Activated CD4-positive, alpha-beta memory T cell treated with anti-CD3 and anti-CD28 coated beads, Interleukin-2, amount 10 ng/mL, durations not matched to agents 7 days and 5 days (primary cell): ENCODE measurements at places on chromosomes 2 and 18. TPM values are rescaled to one million over a fixed set of nuclear protein-coding genes. Genes with fewer than 3 reads are reported as not detected.

DNA sequence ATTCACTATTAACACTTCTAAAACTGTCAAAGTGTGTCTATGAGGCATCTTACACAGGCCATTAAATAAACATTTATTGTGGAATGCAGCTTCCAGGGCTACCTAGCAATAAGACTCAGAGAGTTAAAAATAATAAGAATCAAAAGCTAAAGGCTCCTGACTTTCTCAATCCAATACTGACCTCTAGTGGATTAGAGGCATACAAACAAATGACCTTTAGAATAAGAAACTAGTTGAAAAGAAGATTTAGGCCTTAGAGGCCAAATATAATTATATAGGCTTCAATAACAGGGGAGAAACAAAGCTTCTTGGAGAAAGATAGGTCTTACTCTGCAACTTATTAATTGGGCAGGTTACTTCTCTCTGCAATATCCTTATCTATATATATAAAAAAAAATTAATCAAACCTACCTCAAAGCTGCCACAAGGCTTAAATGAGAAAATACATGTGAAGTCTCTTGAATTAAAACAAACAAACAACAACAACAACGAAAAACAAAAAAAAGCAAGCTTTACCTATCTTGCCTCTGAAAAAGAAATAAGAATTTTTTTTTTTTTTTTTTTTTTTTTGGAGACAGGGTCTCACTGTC, 246.1 kb downstream of the EXOC6B start:
- no peaks in the 10 kb centered on the region for H3K27me3 ChIP-seq
- no peak for DNase-seq
- H3K36me3 ChIP-seq: no peaks in the 10 kb centered on the region
- no peak overlapping the region for H3K27ac ChIP-seq
- no peaks in the 10 kb centered on the region for H3K4me1 ChIP-seq

DNA sequence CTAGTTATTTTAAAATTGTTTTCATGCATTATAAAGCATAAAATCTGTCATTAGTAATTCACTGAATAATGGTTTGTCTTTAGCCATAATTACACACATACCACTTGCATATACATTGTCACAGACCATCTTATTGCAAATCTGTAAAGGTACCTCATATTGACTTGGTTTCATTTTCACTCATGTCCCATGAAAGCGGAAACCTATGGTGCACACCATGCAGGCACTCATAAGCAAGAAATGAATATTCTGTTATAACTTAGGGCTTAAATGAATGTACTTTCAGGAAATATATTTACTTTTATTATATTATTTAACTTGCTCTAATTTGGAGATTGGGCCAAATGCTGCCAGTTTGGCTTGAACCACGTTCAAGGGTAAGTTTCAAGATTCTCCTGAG, 29.2 kb upstream of the STK17B start:
- peaks cover 10% of the 10 kb centered on the region for H3K36me3 ChIP-seq
- peak overlapping the region; percentile 64 for H3K4me3 ChIP-seq
- peaks cover 56% of the 10 kb centered on the region for H3K4me1 ChIP-seq
- peak overlapping the region; percentile 89 for H3K27ac ChIP-seq
- H3K27me3 ChIP-seq: no peaks in the 10 kb centered on the region
- peak; percentile 56 for DNase-seq

The GREB1 gene
- 0.33 TPM for total RNA-seq

DNA sequence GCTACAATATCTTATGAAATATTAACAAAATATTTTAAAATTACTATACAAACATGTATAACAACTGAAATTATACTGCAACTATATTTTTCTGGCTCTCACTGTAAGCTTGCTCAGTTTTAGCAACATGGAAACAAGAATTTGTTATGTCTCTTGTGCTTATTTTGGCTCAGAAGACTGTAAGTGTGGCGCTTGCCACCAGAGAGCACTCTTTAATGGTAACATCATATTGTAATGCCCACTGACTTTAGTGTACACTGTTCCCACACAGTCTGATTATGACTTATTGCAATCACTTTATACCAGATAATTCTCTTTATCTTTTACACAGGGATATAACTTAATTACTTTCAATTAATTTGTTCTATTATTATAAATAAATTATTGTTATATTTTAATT, 1500.6 kb upstream of the TMEFF2 start:
- DNase-seq: no peak
- H3K36me3 ChIP-seq: no peaks in the 10 kb centered on the region
- no peaks in the 10 kb centered on the region for H3K27me3 ChIP-seq
- no peak overlapping the region for H3K27ac ChIP-seq

- no peaks in the 10 kb centered on the region for H3K36me3 ChIP-seq
- H3K4me1 ChIP-seq: peaks cover 16% of the 10 kb centered on the region
Observed at GRCh38 chr2:206217743-206218142, 56.7 kb upstream of the ZDBF2 start.

The SLC5A7 gene
- total RNA-seq: not detected

DNA sequence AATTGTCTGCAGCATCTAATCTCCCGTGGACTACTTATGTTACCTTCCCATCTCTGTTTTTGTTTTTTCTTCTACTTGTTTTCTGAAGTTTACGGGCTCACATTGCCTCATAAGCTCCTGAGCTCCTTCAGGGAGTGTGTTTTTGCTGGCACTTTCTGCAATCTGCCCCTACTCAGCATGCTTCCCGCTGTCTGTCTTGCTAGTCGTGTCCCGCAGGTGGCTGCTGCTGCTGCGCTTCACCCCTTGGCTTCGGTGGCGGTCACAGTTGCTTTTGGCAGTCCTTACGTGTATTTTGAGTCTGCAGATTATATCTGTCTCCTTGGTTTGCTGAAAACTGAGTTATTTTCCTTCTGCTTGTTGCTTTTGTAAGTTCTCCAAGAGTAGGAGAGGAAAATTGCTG, 37.3 kb downstream of the FER1L5 start:
- H3K27ac ChIP-seq: no peak overlapping the region
- DNase-seq: no peak
- no peak overlapping the region for H3K4me3 ChIP-seq
- peaks cover 13% of the 10 kb centered on the region for H3K27me3 ChIP-seq
- H3K4me1 ChIP-seq: no peaks in the 10 kb centered on the region

DNA sequence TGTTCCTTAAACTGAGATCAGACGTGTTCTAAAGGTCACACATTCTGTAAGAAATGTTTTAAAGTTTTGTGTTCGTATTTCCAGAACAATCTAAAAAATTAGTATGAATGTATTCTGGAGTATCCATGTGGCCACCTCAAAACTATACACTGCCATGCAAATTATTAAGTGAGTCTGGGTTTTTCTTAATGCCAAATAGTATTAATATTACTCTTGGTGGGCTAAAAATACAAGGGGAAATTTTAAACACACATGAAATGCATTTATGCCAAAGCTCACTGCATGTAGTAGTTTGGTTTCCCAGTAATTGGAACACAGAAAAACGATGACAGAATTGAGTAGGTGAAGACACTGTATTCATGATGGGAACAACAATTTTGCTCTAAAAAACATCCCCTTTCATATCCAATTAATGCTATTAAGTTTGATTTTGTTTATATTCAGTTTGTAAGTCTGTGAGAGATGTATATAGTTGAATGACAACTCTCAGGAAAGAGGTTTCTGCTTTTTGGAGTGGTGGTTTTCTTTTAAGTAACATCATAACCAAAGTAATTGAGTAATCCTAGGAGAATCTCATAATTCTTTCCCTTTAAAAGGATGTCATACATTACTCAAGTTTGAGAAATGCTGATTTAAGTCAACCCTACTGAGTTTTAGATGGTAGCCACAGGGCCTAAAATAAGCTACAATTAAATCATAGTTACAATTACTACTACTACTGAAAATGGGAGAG, 75.7 kb upstream of the CDCA7 start:
- no peak for DNase-seq
- no peaks in the 10 kb centered on the region for H3K27me3 ChIP-seq
- H3K36me3 ChIP-seq: no peaks in the 10 kb centered on the region
- H3K27ac ChIP-seq: no peak overlapping the region

GRCh38 chr2:70986499-70987189, 8.0 kb downstream of the TEX261 start:
- no peak overlapping the region for H3K27ac ChIP-seq
- H3K4me3 ChIP-seq: no peak overlapping the region
- H3K4me1 ChIP-seq: peaks cover 9% of the 10 kb centered on the region

The CRYBA2 gene
- not detected for total RNA-seq

The TRIM54 gene
- total RNA-seq: not detected

The SAG gene
- 0.10 TPM for total RNA-seq

GRCh38 chr2:230077851-230078547, 9.3 kb upstream of the SLC16A14 start:
- H3K36me3 ChIP-seq: no peaks in the 10 kb centered on the region
- H3K27ac ChIP-seq: no peak overlapping the region
- peaks cover 7% of the 10 kb centered on the region for H3K27me3 ChIP-seq
- H3K4me1 ChIP-seq: no peaks in the 10 kb centered on the region
- H3K4me3 ChIP-seq: no peak overlapping the region

GRCh38 chr2:105796791-105797190, 52.1 kb downstream of the NCK2 start:
- no peaks in the 10 kb centered on the region for H3K27me3 ChIP-seq
- H3K4me1 ChIP-seq: peaks cover 93% of the 10 kb centered on the region

DNA sequence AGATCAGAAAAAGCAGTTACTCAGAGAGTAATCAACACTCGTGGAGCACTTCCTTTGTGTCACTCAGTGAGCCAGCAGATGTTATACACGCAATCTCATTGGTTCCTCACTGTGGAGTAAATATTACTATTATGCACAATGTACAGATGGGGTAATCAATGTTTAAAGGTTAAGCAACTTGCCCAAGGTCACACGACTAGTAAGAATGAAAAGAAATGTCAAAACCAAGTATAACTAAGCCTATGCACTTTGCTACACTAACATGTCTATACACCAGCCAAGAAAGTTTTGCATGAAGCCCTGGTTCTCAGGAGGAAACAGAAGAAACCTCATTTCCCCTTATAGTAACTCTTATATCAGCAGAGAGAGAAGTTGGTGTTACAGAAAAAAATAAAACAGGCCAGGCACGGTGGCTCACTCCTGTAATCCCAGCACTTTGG, 5.4 kb downstream of the METTL21A start:
- no peak overlapping the region for H3K4me3 ChIP-seq
- peaks cover 46% of the 10 kb centered on the region for H3K4me1 ChIP-seq
- peak overlapping the region; percentile 68 for H3K27ac ChIP-seq
- H3K36me3 ChIP-seq: peaks cover 51% of the 10 kb centered on the region
- no peak for DNase-seq
- H3K27me3 ChIP-seq: no peaks in the 10 kb centered on the region

The C2orf66 gene
- 0.33 TPM for total RNA-seq

The SERPINB13 gene
- not detected for total RNA-seq

DNA sequence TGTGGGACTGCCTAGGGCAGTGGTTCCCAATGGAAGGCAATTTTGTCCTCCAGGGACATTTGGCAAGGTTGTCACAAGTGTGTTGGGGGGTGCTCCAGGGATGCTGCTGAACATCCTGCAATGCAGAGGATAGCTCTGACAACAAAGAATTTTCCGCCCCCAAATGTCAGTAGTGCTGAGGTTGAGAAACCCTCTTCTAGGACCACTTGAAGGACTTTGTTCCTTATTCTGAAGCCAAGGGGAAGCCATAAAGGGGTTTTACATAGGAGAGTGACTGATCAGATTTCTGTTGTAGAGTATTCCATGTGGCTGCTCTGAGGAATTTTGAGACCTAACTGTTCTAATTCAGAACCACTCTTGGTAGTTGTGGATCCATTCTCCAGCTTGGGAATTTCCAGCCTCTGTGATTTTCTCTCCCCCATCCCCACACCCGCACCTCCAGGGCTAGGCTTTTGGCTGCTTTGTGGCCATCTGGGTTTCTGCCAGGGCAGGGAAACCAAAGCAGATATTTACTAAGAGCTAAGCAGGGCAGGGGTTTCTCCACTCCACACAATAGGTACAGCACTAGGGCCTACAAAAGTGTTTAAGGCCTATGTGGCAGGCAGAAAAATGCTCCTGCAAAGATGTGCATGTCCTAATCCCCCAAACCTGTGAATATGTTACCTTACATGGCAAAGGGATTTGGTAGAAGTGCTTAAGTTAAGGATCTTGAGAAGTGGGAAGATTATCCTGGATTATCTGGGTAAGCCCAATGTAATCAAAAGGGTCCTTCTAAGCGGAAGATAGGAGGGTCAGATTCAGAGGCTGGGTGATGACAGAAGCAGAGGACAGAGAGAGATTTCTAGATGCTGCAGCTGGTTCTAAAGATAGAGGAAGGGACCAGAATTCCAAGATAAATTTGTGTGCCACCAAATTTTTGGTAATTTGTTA, 135.4 kb downstream of the TMEM17 start:
- no peaks in the 10 kb centered on the region for H3K27me3 ChIP-seq
- DNase-seq: no peak
- no peaks in the 10 kb centered on the region for H3K4me1 ChIP-seq
- no peak overlapping the region for H3K4me3 ChIP-seq

DNA sequence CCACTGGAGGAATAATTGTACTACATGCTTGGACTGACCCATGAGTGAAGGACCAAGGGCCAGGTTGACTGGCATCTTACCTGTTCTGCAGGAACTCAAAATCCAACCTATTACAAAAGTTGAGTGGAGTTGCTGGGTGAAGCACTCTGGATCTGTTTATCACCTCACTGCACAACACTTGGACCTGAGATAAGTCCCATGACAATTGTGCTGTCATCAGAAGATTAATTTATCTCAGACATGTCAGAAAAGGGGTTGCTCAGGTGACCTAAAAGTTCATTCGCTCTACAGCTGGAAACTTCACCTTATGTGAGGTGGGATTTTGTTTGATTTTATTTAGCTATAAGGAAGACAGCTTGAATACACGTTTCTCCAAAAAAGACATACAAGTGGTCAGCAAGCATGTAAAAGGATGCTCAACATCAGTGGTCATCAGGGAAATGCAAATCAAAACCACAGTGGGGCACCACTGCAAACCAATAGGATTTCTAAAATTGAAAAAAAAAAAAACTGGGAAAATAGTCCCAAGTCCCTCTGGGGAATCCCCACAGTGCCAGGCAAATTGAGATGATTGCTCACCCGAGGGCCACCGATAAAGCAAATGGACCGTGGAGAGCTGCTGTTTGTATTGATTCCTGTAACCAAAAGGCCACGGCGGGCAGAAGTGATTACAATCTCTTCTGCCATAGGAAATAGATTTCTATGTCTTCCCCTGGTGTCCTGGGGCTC, 65.8 kb upstream of the SLC35F5 start:
- DNase-seq: no peak
- no peak overlapping the region for H3K27ac ChIP-seq
- no peaks in the 10 kb centered on the region for H3K4me1 ChIP-seq
- no peaks in the 10 kb centered on the region for H3K36me3 ChIP-seq

- no peaks in the 10 kb centered on the region for H3K4me1 ChIP-seq
- H3K27ac ChIP-seq: no peak overlapping the region
- no peaks in the 10 kb centered on the region for H3K27me3 ChIP-seq
Observed at GRCh38 chr18:33495278-33495677, 54.8 kb upstream of the CCDC178 start.

The STON1 gene
- total RNA-seq: 3.0 TPM

DNA sequence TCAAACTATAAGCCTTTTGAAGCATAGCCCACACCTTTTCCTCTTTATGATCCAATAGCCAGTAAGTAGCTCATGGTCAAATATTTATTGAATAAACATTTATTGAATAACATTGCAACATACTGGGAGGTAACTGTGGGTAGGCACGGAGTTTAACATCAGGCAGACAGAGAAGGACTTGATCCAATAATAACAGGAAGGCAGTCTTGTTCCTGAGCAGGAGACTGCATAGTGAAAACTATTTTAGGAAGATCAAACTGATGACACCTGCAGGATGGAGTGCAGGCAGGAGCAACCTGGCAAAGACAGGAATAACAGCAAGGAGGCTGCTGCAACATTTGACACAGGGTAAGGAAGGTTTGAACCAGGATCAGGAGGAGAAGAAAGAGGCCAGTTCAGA, 3.1 kb upstream of the DCTN1 start:
- no peak overlapping the region for H3K4me3 ChIP-seq
- peaks cover 19% of the 10 kb centered on the region for H3K4me1 ChIP-seq
- no peak for DNase-seq
- H3K27me3 ChIP-seq: no peaks in the 10 kb centered on the region
- H3K27ac ChIP-seq: no peak overlapping the region

The INO80C gene
- total RNA-seq: 18.8 TPM
